ENCODE measurements at places on chromosomes 11 and 22.

DNA sequence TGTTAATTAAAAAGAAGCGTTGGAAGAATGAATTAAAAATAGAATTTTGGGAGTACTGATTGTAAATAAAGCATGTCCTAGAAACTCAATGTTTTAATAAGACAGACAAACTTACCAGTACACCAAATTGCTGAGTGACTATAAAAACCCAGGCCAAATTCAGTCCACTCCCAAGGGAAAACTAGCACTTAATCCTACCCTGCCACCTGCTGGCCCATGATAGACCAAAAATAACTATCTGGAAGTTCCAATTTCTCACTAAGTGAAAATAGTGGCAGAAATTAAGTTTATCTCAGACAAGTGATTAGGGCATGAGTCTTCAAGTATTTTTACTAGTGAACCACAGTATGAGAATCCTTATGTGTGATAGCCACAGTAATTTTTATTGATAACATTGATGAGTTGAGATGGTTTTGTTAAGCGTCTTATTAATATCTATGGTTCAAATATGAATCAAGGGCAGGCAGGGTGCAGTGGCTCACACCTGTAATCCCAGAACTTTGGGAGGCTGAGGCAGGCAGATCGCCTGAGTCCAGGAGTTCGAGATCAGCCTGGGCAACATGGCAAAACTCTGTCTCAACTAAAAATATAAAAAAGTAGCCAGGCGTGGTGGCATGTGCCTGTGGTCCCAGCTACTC, 9.8 kb upstream of the DDX10 start:
- peak; percentile 70 for DNase-seq

DNA sequence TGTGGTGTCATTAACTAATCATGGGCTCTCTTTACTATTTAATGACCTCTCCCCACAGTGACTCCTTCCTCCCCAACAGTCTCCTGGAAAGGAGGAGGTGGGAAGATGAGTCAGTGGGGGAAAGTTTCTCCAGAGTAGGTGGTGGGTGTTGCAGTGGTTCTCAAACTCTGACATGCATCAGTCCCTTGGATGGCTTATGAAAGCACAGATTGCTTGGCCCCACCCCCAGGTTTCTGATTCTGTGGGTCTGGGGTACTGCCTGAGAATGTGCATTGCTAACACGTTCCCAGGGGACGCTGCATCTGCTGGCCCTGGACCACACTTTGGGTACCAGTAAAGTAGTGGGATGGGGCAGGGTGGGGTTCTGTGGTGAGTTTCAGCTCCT, 9.8 kb downstream of the CD82 start:
- DNase-seq, result no peak

DNA sequence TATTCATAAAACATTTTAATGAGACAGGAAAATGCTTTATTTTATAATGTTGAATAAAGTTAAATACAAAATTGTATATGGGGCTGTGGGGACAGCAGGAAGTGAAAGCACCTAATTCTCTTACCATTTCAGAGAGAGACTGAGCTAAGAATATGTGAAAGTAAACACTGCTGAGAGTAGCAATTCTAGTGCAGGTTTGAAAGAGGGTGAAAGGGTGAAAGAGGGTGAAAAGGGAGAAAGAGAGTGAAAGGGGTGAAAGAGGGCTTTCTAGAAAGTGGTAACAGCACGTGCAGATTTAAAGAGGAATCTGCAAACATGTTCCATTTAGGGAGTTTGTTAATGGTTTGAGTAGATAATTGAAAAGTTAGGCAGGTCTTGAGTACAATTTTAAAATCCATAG, 652.0 kb upstream of the CCDC90B start:
- DNase-seq, result no peak

DNA sequence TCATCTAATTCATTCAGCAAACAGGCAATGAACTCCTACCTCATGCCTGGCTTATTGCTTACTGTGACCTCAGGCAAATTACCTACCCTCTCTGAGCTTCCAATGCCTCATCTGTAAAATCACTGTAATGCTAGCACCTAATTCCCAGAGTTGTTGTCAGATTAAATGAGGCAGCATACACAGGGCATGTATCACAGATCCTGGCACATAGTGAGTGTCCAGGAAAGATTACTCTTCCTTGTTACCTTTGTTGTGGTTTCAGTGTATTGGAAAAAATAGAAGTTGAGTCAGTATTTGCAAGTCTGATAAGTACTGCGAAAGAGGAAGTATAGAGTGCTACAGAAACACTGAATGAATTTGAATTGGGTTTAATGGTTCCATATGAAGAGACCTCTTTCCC, 26.4 kb upstream of the LRRC55 start:
- no peak for DNase-seq

DNA sequence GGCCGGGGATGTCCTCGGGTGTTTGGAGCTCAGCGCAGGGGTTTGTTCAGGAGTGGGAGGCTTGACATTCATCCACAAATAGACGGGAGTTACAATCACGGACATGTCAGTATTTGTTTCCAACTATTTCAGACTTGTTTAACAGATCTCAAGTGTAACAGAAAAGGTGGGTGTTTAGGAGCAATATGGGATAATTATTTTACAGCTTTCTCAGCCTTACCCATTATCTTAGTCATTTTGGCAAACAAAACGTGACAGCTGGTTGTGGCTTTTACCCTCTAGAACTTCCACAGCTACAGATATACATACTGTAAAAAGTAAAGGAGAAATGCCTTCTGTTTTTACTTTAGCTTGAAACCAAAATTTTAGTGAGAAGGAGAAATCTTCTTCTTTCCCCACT, 178.7 kb upstream of the TMEM45B start:
- DNase-seq, result no peak

- DNase-seq, result no peak
Observed at GRCh38 chr11:81036168-81036870, 1595.5 kb upstream of the TENM4 start.

DNA sequence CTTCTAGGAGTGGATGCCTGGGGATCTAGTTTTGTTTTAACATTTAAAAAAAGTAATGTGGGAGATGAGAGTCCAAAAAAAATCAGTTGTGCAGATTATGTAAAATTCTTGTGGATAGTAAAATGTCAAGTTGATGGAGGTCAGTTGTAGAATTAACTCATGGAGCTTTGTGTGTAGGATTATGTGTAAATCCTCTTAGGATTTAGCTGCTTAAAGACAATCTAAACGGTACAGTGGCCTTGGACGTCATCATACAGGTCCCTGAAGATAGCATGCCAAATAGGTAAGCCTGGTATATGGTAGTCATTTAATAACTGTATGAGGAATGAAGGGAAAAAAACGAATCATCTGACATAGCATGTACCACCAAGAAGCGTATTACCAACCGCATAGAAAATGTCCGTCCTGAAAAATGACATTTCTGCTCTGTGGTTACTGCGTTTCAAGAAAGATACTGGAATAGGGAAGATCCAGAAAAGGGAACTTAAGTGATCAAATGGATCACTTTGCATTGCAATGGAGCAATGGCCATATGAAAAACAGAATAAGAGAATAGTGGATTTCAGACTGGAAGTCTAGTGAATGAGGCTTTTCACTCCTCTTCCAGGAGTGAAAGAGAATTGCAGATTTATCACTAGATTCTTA, 61.3 kb downstream of the BCL2L13 start:
- DNase-seq, result no peak

DNA sequence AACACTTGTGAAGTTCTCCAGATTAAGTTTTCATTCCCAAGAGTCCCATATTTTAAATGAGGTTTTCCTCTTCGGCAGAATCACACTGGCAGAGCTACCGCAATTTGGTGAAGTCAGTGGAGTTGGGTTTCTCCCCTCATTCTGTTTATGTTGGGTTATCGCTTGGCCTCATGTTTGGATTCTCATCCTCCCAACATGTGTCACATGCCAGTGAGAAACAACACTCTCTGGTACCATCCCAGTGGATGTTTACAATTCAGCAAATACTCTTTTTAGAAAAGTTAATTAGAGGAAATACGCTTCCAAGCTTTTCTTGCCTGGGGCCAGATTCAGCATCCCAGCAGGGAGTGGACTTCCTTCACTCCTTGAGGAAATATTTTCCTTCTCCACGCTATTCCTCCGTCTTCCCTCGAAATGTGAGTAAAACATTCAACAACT, 2.1 kb downstream of the PAMR1 start:
- DNase-seq, result no peak

GRCh38 chr11:7512525-7513233, 1.1 kb upstream of the PPFIBP2 start:
- DNase-seq, result peak; percentile 91

GRCh38 chr11:28343304-28344233, 235.4 kb downstream of the METTL15 start:
- no peak for DNase-seq

DNA sequence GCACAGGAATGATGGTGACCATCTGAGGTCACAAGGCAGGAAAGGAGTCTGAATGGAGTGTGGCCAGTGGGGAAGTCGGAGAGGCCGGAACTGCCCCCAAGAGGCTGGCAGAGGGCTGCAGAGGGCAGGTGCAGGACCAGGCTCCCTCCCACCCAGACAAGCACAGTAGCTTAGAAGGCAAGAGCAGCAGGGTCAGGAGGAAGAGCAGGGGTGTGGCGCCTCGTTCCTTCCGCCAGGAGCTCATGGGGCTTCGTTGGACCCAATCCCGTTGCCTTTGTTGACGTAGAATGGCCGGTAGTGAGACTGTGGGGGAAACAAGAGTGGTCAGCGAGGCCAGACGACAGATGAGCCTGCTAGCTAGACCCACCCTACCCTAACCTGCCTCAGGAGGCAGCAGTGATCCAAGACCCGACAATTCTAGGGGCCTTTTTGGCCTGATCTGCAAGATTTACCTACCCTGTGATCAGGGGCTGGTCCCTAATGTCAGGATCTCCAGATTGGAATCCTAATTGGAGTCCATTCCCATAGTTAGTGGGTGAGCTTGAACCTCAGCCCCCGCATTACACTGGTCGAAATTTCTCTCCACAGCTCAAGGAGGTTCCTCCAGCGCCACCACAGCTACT, 25.6 kb downstream of the TRIM29 start:
- no peak for DNase-seq

DNA sequence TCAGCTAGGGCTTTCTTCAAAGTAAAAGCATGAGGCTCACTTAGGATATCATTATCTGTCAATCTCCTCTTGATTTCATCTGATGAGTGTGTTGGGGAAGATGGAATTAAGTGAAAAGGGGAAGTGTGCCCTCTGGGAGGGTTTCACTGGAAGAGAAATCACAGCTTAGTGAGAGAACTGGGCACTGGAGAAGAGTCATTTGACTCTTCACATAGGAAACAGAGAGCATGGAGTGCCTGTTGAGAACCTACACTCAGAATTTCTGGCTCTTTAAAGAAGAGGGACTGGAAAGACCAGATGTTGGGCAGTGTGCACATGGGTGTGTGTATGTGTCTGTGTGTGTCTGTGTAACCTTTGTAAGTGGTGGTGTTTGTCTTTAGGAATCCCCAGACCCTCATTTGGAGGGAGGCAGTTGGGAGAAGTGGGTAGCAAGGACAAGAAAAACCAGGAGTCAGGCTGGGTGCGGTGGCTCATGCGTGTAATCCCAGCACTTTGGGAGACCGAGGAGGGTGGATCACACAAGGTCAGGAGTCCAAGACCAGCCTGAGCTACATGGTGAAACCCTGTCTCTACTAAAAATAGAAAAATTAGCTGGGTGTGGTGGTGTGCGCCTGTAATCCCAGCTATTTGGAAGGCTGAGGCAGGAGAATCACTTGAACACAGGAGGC, 10.0 kb downstream of the STX3 start:
- no peak for DNase-seq

- no peak for DNase-seq
Observed at GRCh38 chr11:117070016-117070415, 28.2 kb downstream of the SIK3 start.

DNA sequence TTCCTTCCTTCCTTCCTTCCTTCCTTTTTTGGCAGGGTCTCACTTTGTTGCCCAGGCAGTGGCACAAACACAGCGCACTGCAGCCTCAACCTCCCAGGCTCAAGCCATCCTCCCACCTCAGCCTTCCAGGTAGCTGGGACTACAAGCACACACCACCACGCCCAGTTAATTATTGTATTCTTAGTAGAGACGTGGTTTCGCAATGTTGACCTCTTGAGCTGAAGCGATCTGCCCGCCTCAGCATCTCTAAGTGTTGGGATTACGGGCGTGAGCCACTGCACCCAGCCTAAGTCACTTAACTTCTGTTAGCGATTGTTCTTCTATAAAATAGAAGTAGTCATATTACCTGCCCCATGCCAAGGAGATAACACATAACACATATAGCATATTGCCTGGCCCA, 2.8 kb upstream of the SYTL2 start:
- DNase-seq, result no peak

DNA sequence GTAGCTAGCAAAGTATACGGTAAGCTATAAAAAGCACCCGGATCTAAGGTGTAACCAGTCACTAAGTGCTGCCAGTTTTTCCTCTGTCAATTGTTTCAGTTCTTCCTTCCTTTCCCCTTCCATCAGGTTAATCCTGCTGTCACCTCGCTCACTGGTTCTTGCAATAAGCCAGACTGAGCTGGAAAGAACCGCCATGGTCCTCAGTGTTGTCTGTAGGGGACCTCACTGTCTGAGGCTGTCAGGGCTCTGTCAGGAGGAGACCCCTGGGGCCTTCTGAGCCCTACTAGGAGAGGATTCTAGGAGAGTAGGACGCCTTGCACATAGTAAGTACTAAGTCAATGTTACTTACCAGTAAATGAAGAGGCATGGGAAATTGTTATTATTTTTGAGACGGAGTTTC, 1.4 kb upstream of the TBC1D22A start:
- DNase-seq, result no peak

GRCh38 chr22:39264349-39265038, 19.7 kb upstream of the PDGFB start:
- DNase-seq, result no peak

- DNase-seq, result no peak
Observed at GRCh38 chr11:1503708-1504104, 17.1 kb upstream of the MOB2 start.

- DNase-seq, result no peak
Observed at GRCh38 chr22:44667276-44667675, 34.7 kb upstream of the PRR5 start.

DNA sequence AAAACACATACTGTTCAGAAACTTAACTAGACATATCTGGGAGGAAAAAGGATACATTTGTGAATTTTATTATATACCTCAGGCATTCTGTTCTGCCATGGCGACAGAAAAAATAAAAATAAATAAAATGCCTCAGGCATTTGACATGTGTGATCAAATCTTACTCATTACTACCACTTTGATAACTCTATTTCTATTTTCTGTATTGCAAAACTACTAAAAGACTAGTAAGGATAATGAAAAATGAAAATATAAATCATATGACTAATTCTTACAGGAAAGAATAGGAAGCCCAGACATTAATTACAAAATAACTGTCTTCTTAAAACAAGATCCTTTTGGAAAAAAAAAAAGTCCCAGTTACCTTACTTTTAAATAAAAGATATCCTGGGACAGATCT, 5.3 kb downstream of the PICALM start:
- DNase-seq, result no peak

DNA sequence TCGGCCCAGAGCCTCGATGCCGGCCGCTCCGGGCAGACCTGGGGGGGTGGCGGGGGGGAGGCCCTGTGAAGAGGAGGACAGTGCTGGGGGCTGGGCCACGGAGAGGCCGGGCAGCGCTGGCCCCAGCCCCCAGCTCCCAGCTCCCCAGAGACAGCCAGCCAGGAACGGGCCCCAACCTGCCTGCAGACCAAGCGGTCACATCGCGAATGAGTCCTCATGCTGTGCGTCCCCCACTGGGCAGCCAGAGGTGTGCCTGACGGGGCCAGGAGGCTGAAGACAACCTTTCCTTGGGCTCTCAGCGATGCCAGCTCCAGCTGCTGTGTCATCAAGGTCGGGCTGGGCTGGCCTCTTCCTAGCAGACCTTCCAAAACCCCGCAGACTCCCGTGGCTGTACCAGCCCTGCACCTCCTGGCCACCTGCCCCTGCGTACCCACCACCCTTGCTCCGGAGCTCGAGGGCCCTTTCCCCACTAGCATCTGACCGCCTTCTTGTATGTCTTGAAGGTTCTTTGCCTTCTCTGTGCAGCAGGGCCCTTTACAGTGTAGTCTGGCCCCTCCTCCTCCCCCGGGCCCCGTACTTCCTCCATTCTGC, 88.4 kb downstream of the CDKN1C start:
- no peak for DNase-seq
